ENCODE measurements at places on chromosomes 1 and 21.

DNA sequence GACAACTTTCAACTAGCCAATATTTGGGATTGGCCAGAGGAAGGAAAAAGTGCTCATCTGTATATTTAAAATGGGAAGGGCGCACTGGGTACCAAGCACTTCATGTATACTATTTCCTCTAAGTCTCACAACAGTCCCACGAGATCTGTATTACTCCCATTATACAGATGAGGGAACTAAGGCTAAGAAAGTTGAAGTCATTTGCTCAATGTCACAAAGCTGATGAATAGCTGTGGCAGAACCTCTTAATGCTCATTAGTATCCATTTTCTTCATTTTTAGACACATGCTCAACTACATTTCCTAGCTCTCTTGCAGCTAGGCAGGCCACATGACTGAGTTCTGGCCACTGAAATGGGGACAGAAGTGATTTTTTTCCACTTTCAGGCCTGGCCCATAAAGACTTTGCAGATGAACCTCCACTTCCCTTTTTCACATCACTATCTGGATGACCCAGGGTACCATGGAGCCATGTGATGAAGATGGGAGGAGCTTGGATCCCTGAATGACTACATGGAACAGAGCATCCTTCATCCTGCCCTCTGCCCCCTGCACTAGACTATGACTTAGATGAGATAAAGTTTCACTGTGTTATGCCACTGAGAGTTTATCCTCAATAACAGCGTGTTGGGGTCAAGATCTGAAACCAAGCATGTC lies 31.8 kb downstream of the ATF3 start:
- no peak for DNase-seq

- DNase-seq: no peak
Observed at GRCh38 chr1:244603498-244603897, 49.4 kb upstream of the DESI2 start.

DNA sequence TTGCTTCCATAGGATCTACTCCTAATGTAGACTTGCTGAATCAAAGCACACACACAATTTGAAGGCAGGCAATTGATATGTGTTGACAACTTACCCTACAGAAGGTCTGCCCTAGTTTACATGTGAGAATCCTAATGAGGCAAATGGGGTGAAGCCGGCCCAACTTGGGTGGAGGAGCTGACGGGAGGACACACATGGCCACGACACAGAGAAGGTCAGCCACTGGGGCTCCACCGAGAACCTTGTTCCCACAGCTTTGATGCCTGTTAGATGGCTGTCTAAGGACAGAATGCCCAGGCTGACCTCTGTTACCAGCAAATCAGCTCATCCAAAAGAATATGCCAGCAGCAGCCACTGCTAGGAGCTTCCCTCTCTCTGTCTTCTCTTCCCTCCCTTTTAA lies 1.5 kb upstream of the PLA2G2D start:
- DNase-seq: no peak

DNA sequence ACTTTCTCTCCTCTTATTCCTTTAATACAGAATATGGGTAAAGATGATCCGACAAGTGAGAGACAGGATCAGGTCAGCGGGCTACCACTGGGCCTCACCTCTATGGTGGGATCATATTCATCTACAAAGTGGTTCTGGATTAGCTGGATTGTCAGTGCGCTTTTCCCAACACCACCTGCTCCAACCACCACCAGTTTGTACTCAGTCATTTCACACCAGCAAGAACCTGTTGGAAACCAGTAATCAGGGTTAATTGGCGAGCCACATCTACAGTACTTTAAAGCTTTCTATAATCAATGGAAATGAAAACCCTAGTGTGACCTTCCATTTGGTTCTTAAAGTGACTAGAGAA lies 643 bp downstream of the NRAS start:
- no peak for DNase-seq

GRCh38 chr1:2528016-2528415 lies 1.6 kb upstream of the PANK4 start:
- DNase-seq: no peak

GRCh38 chr1:192628396-192629057 lies 7.4 kb upstream of the RGS13 start:
- no peak for DNase-seq

DNA sequence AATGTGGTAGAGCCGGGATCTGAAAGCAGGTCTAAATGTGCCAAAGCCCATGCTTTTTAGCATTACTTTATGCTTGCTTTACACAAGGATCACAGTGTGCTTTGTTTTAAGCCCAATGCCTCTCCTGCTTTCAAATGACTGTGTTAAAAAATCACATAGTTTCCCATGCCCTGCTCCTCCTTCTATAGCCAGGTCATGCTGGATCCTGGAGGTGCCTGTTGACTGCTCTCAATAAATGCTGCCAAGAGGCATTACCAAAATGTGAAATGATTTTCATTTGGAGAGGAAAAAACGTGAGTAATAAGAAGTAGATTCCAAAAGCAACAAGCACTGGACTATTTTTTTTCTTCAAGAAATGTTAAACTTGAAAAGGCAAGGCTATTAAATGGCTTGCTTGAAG lies 420.7 kb upstream of the USP24 start:
- no peak for DNase-seq

DNA sequence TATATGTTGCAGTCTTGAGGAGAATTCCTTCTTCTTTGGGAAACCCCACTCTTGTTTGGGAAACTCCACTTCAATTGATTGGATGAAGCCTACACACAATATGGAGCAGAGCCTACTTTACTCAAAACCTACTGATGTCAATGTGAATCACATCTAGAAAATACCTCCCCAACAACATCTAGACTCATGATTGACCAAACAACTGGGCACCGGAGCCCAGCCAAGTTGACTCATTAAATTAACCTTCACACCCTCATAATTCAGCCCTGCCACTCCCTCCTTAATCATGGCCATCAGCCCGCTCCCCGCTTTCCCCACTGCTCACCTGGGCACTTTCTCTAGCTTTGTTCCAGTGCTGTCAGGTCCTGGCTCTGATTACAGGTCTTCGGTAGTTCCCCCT lies 208.1 kb upstream of the MAP1LC3C start:
- no peak for DNase-seq

DNA sequence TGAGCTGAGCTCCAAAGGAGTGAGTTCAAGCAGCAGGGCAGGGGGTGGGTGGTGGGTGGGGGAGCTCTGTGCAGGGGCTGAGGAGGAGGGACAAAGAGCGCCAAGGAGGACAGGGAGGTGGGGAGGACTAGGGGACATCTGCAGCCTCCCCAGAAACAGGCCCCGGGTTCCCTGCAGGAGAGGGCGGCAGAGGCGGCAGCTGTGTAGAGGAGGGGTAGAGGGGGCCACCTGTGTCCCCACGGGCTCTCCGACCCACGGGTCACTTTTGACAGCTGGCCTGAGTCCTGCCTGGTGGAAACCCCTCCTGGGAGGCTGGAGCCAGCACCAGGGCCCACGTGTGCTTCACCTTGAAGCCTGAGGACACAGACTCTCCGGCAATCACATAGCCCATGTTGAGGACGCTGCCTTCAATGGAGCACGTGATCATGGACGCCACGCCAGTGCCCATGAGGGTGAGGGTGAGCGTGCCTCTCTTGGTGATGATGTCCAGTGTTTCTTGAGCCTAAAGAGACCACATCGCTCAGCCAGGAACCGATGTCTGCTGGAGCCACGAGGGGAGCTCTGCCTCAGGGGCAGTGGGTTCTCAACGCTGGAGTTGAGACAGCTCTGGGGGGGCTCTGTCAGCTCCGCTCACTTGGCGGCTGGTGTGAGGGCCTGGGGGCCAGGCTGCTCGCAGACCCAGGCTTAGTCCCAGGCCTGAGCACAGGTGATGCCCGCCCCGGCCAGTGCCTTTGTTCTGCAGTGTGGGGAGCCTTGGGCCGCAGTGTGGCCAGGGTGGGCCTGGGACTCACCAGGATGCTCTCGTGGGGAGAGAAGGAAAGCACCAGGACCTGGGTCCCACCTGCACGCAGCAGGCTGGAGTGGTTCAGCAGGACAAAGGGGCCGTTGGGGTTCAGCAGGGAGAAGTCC lies 6.6 kb upstream of the TMEM52 start:
- no peak for DNase-seq

- DNase-seq: no peak
Observed at GRCh38 chr1:222697203-222697602, 15.1 kb downstream of the AIDA start.

DNA sequence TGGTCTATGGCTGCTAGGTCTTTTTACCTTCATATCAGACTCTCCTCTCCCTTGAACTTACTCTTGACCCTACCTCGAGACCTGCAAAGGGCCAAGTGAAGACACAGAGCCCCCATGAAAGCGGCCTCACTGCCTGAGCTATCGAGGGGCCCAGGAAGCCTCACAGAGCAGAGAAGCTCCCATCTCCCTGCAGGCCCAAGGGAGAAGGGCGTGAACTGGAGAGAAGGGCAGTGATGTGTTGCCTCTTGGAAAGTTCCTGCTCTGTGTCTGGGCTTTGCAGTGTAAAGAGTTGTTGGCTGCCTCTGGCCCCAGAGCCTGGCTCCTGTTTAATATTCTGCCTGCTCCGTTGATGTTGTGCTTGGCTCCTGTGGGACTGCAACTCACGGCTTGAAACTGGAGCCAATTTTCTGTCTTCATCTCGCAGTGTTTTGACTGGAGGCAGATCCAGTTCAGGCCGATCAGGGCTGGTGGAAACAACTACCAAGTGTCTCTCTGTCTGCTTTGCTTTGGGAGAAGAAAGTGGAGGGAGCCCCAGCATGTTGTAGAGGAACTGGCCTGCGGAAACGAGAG lies 4.3 kb downstream of the SERTAD4 start:
- no peak for DNase-seq

DNA sequence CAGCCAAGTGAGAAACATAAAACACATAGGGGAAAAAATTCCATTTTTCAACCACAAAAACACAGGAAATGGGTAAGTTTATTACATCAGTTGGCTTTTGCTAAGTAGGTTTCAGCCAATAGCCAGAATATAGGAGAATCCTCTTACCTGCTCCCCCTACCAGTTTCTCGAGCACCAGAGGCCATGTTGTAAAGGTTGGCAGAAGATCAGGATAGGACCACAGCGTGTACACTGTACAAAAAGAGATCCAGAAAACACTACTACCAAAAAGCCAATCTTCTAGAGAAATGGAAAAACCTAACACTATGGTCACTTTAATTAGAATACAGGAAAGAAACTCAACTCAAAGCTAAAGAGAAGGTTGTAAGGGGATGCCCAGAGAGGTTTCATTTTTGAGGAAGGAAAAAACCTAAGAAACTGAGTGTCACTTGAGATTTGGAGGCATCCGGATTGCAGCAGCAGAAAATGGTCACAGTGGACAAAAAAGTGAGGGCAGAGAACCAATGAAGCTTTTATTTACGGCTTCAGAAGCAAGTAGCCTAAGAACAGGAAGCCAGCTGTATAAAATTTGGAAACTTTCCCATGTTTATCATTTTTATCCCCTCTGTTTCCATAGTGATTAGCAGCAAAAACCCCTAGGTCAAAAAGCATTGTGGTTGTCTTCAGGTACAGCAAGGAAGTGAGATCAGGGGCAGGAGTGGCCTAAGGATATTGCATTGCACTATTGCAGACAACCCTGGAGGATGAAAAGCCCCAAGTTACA lies 2.9 kb downstream of the EIF2D start:
- DNase-seq: no peak

DNA sequence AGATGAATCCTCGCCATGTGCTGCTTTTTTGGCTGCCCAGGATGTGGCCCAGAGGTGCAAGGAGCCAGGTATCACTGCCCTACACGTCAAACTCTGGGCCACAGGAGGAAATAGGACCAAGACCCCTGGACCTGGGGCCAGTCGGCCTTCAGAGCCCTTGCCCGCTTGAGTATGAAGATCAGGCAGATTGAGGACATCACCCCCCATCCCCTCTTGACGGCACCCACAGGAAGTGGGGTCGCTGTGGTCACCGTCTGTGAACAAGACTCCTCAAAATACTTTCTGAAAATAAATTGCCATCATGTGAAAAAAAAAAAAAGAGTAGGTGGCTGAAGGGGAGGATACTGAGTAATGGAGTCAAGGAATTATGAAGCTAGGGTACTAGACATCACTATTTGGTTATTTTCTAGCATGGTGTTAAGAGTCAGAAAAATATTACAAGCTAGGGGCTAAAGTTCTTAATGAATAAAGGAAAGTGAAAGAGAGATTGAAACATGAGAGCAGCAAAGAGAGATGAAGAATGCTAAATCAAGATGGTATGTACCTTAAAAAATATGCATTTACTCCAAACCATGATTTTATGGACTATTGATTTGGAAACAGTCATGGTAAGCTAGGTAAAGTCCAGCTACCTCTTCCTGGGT lies 84.9 kb downstream of the CLEC20A start:
- DNase-seq: no peak

DNA sequence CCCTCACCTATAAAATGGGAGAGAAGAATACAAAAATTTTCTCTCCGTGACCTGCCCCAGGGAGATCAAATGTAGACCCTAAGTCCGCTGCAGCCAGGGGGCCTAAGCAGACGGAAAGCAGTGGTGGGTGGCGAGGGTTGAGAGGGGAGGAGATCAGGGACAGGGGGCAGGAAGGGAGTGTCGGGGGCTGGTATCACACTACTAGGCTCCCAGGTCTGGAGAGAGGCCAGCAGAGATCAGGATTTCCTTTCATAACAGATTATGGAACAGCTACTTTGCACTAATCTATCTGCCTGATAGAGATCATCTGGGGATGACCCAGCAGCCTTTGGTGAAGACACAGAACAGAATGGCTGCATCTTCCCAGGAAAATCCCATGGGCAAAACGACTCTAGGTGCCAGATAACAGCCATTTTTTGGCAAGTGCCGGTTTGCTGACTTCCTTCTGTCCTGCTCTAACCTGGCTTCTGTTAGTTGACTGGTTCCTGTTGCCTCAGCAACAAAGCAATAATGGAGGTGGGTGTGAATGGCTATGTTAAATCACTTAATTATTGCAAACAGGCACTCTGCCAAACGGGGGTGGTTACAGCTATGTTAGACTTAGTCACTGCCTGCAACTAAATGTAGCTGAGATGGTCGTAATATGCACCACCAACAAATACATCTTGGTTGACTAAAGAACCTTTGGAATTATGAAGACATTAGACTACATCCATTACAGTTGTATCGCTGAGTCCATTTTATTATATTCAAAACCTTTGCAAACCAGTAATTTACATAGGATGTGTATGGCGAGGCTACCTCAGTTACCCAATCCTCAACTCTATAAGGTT lies 30.0 kb upstream of the EPS8L3 start:
- DNase-seq: peak; percentile 75

GRCh38 chr21:44449473-44450363 lies 5.6 kb upstream of the LRRC3 start:
- DNase-seq: no peak

- DNase-seq: no peak
Observed at GRCh38 chr1:213977486-213977842, 10.3 kb upstream of the PROX1 start.

- DNase-seq: no peak
Observed at GRCh38 chr1:226579781-226580323, 31.3 kb downstream of the STUM start.

- DNase-seq: peak; percentile 60
Observed at GRCh38 chr1:7207875-7208646, 422.8 kb downstream of the CAMTA1 start.

GRCh38 chr1:109112056-109112651 lies 1.8 kb upstream of the ELAPOR1 start:
- DNase-seq: no peak

All from NT2/D1 (cell line).